ENCODE measurements at places on chromosomes 11 and 22.

- DNase-seq, result no peak
These were observed 3.4 kb downstream of the MMP3 start for GRCh38 chr11:102840018-102840417.

- no peak for DNase-seq
These were observed at the start of gene RAG1 for GRCh38 chr11:36567694-36568093. Gene RAG1 (plus strand): TSS chr11:36568007. CDS start chr11:36573305, 5,298 bp downstream.

DNA sequence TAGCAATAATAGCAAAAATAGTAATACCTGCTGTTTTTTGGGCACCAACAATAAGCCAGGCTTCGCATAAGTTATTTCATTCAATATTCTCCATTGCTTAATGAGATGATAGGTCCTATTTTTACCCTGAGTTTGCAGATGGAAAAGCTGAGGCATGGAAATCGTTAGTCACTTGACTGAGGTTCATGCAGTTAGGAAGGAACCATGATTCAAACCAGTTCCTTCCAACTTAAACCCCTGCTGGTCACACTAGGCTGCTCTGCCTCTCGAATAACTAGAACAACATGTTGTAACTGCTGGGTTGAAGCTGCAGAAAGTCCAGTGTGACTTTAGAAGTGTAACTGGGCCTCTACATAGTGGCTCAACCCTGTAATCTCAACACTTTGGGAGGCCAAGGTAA is 69.3 kb downstream of the SEZ6L start:
- no peak for DNase-seq

DNA sequence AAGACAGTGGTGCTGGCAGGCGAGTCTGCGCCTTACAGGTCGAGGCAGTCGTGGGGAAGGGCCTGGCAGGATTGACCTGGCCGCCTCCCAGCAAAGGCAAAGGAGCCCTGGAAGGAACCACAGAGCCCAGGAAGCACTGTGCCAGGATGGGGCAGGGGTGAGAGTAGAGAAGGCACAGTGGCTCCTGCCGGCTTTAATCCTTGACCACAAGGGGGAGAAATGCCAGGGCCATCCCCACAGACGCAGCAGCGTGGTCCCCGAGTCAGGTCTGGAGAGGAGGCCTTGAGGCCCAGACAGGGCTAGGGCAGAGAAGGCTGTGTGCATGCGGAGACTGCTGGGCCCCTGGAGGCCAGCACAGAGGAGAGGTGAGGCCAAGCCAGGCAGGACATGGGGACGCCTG is 9.9 kb upstream of the NDUFS8 start:
- DNase-seq, result no peak
